ENCODE measurements at places on chromosomes 13 and 19.

DNA sequence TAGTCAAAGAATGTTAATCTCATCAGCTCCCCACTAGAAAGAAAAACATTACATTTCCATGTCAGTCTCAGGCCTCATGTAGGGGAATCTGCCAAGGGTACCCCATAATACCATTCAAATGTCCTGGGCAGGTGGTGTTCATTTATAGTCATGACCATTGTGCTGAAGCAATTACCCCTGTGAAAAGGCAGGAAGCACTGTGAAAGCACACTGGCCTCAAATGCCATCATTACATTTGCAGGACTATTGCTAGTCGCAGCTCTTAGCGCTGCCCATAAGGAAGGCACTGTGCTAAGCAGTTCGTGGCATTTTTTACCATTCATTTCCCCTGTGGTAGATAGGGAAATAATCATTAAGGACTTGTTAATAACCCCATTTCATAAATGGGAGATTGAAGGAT is 109.0 kb downstream of the LHFPL6 start:
- DNase-seq = no peak

- DNase-seq = no peak
These were observed 149.0 kb upstream of the ZNF536 start for GRCh38 chr19:30222992-30223865.

- no peak for DNase-seq
These were observed 156.7 kb downstream of the SLC7A1 start for GRCh38 chr13:29438769-29439168.

- peak; percentile 31 for DNase-seq
These were observed 91.4 kb upstream of the CACNA1A start for GRCh38 chr19:13597640-13598039.
